BE2C (cell line): ENCODE measurements at places on chromosomes 4 and X.
A peak's percentile ranks its signal among the peaks of the same experiment; 100 is the strongest.

DNA sequence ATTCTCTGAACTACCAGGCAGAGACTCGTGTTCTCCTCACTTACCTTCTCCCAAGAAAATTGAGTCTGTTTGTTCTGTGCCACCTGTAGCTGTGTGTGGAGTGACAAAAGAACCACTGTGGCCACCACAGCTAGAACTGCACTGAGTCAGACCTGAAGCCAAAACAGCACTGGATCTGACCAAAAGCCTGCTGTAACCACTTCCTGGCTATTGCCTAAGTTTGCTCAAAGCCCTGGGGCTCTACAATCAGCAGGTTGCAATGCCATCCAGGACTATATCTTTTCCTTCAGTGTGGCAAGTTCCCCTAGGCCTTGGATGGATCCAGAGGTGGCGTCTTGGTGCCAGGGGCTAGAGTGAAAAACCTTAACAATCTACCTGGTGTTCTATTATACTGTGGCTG is 449.1 kb downstream of the FAM133A start:
- no peak for DNase-seq

DNA sequence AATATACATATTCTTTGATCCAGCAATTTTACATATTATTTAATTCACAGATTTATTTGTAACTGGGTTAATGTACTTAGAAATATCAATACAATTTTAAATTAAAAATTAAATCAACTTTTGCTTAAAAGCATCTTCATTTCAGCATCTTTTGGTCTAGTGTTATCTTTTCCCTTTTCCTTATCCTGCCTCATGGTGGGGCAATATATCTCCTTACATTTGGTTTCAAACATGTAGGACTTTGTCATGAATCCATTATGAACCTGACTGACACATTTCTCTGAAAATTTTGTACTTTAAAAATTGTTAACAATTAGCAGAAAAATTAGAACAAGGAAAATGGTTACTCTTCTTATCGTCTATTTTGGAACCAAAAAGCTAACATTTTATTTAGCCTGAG is 42.8 kb upstream of the ANK2 start:
- no peak for DNase-seq

GRCh38 chrX:83829874-83830273 is 31.1 kb upstream of the CYLC1 start:
- DNase-seq = no peak

- no peak for DNase-seq
These were observed 99.0 kb downstream of the DHRSX start for GRCh38 chrX:2401590-2402360.

- DNase-seq = peak; percentile 6
These were observed 379 bp downstream of the PDGFC start for GRCh38 chr4:156971165-156971675.

GRCh38 chr4:94475794-94476193 is 24.1 kb downstream of the PDLIM5 start:
- no peak for DNase-seq

DNA sequence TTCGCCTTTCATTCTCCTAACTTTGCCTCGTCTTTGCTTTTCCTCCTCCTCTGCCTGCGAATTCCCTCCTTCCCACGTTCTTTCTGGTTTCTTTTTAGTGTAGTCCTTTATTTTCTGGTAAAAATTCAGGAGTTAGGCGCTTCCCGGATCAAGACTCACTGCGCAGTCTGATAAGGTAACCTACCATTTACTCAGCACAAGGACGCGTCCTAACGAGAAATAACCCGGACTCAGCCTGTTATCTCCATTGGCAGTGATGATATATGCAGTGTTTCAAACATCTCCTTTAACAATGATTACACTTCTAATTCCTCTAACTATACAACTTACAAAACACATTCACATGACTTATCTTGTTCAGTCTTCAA is 357 bp upstream of the ETNPPL start:
- DNase-seq = no peak

GRCh38 chr4:182788201-182788600 is 129.0 kb downstream of the DCTD start:
- no peak for DNase-seq

DNA sequence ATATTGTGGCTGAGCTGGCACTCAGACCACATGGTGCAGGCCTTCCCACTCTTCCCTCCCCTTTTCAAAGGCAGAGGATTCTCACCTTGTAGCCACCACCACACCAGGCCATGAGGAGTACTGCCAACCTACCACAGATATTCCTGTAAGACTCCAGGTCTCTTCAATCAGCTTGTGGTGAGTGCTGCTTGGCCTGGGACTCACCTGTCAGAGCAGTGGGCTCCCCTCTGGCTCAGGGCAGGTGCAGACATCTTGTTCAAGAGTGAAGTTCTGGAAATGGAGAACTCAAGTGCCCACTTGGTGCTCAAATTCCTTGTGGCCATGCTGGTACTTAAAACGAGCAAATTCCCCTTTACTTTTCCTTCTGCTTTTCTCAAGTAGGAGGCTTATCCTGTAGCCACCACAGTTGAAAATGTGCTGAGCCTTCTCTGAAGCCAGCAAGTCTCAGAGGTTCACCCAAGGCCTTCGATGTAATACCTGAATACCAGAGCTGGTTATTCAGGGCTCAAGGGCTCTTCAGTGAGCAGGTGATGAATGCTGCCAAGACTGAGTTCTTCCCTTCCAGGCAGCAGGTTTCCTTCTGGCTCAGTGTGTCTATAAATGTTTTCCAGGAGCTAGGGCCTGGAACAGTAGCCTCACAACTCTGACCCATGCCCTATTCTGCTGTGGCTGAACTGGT is 212.9 kb downstream of the TEX13C start:
- DNase-seq = no peak

DNA sequence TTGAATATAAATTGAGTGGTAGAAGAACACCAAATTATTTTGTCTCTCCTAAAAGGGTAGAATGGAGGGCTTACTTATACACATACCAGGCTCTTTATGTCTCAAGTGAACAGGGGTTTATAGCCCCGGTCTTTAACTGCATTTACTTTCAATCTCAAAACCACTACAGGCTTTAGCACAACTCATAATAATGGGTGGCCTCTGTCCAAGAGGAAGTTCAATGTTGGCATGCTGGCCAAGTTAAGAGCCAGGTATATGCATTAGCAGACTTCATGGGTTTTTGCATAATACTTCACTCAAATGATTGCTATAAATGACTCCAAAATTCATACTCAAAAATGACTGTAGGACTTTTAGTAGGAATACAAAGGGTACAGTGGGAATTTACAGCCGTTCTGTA is 118.5 kb upstream of the OTUD4 start:
- DNase-seq = no peak

GRCh38 chr4:100649417-100649816 is 131.6 kb upstream of the EMCN start:
- no peak for DNase-seq

DNA sequence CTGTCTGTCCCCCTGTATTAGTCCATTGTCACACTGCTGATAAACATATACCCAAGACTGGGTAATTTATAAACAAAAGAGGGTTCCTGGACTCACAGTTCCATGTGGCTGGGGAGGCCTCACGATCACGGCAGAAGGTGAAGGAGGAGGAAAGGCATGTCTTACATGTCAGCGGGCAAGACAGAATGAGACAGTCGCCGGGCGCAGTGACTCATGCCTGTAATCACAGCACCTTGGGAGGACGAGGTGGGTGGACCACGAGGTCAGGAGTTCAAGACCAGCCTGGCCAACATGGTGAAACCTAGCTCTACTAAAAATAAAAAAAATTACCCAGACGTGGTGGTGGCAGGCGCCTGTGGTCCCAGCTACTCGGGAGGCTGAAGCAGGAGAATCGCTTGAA is 24.7 kb downstream of the IL3RA start:
- DNase-seq = no peak

- peak; percentile 94 for DNase-seq
These were observed at the start of gene INTU for GRCh38 chr4:127632420-127633403. Gene INTU (plus strand): TSS chr4:127632957. CDS start chr4:127633035, 78 bp downstream.

GRCh38 chr4:37561196-37561802 is 124.9 kb downstream of the RELL1 start:
- no peak for DNase-seq

- DNase-seq = no peak
These were observed 139.2 kb downstream of the NWD2 start for GRCh38 chr4:37383579-37384229.

GRCh38 chr4:41212616-41213203 is 1.6 kb downstream of the APBB2 start:
- peak; percentile 56 for DNase-seq

GRCh38 chr4:161376275-161376674 is 787.5 kb downstream of the FSTL5 start:
- no peak for DNase-seq

GRCh38 chr4:1105662-1106061 is 7.7 kb downstream of the RNF212 start:
- no peak for DNase-seq

DNA sequence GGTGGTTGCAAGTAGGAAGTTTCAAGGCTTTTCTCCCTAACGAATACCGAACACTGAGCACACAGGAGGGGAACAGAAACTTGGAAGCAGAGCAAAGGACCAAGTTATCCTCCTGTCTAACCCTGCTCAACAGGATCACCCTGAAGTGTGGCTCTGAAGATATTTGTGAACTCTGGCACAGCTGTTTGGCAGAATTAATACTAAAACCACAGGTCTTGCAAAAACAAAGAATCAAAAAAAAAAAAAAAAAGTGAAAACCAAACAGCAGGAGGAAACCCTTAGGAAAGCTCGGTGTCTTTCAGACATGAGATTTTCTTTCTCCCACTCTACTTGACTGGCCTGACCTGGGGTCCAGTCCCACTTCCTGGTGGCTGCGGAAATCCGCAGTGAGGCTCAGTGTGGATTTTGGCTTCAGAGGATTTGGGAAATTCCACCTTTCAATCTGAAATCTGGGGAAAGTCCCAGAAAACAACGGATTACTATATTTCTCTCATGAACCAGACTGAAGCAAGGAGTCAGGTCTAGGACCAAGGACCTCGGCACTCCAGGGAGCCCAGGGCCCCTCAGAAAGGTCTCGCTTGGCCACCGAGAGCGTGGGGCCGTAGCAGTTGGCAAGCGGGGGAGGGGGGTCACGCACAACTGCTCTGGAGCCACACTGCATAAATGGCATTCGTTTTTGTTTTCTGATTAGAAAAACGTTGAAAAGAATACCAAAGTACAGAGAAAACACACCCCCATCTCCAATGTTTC is 867 bp downstream of the TIFA start:
- DNase-seq = no peak

DNA sequence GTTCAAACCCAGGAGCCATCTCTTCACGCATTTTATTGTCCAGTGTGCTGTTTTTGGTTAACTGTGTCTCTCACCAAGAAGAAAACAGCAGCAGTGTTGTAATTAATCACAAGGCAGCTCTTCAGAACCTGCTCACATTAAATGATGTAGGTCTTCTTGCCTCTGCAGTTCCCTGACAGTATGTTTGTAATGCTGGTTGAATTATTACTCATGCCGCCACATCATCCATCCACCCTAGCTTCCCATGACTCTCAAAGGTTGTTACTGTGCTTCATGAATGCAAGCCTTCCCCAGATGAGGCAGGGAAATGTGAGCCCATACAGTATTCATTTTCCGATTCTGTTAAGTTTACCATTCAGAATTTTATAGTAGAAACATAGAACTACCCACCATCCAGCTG is 17.4 kb downstream of the TLR10 start:
- DNase-seq = no peak

DNA sequence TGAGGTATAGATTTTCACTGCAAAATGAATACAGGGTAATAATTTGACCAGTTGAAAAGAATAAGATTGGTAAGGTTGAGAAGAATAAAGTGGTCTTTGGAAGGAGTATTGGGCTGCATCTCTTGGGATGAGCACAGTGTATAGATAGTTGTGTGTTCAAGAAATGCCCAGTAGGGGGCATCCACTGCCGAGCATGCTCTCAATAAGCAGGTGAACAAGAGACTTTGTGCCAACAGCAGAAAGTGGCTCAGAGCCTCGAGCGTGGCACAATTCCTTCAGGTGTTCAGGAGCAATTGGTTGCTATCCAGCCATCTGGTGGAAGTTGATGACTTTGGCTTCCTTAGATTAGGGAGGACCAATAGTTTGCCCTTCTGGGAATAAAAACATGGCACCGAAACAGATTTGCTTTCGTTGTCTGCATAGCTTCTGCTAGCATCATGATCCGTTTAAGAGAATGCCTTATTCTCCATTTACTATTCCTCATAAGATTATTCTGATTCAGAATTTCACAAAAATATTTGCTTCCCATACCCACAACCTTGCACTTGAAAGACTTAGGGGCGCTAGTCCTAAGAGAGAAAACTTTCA is 258.1 kb upstream of the NEIL3 start:
- peak; percentile 69 for DNase-seq

- DNase-seq = no peak
These were observed 52.3 kb upstream of the FAT4 start for GRCh38 chr4:125262502-125262901.

DNA sequence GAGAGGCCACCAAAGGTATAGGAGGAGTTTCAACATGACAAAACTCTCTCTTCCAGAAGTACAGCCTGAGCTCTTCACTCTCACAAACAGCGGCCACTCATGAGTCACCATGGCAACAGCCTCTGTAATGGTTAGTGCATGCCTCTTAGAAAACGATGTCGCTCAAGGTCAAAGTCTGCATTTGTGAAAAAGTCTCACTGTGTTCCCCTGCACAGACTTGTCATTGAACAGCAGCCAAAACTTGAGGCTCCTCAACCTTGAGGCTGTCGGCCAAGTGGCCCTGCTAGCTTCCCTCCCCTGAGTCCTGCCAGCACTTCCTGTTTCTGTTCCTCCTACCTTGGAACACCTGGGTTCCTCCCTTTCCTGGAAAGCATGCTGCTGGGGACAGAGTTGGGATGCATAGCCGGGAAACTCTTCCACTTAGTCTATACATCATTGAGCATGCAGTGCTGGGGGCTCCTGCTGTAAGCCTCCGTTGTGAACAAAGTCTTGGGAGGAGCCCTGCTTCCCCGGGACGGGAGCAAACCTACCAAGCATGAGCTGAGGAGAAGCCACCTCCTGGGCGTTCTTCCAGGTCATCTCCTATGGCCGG is 66.6 kb downstream of the ING2 start:
- no peak for DNase-seq

DNA sequence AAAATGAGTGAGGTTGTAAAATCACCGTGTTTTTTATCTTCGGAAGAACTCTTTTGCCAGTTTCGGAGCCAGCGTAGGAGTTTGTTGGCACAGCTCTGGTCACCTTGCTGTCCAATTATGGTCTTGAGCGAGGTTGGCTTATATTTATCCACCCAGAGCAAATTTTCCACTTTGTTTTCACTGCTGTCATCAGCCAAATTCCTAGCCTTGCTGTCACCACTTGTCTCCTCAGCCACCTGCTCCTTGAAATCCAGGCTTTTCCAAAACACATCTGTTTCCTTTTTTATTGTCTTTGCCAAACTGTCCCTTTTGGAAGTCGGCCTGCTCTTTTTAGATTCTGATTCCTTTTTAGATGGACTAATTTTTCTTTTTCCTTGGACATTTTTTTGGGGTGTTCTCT is 57.6 kb downstream of the RFC1 start:
- DNase-seq = no peak

DNA sequence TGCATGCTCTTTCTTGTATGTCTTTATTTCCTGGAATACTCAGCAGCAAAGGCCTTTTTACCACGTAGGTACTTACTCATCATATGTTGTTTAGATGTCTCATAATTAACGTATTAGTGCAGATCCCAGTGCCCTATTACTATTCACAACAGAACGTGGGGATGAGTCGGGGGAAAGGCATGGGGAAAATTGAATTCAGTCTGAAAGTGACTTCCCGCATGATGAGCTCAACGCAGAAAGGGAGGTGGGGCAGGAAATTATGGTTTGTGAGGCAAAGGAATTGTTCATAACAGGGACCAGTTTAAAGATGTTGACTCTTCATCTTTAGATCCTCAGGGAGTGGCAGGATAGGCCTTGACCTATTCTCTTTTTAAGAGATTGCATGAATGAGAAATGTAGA is 2.0 kb upstream of the TMPRSS11D start:
- DNase-seq = no peak
